ENCODE measurements at places on chromosomes 11 and 22.

DNA sequence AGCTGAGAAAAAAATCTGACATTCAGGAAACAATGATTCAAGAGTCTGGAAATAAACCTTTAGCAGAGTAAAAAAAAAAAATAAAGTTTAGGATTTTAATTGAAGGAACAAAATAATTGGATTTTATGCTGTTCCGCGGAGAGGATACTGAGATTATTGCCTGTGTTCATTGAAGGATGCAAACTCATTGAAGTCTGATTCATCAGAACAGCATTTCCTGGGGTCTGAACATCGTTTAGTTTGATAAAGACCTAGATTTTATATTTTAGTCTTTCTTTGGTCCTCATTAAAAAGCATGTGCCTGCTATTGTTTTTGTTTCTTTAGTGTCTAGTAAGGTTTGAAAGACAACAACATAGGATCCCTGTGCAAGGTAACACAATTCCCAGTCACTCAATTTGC is 4.5 kb downstream of the TLCD5 start:
- no peak for DNase-seq

DNA sequence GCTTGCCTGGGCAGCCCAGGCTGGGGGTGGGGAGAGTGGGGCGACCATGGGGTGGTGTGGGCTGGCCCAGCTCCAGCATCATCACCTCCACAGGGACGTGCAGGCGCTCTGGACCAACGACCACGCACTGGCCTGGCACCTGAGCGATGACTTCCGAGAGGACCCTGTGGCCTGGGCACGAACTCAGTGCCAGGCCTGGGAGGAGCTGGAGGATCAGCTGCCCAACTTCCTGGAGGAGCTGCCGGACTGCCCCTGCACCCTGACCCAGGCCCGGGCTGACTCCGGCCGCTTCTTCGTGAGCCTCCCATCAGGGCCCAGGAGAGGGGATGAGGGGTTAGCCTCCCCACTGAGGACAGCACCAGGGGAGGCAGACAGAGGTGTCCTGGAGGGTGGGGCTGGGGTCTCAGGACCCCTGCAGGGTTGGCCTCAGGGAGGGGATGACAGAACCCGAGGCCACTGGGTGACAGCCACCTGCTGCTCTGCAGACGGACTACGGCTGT is 3.8 kb downstream of the SUSD2 start:
- no peak for DNase-seq

- DNase-seq, result no peak
Measured at GRCh38 chr22:27450448-27450847, 351.1 kb downstream of the MN1 start.

DNA sequence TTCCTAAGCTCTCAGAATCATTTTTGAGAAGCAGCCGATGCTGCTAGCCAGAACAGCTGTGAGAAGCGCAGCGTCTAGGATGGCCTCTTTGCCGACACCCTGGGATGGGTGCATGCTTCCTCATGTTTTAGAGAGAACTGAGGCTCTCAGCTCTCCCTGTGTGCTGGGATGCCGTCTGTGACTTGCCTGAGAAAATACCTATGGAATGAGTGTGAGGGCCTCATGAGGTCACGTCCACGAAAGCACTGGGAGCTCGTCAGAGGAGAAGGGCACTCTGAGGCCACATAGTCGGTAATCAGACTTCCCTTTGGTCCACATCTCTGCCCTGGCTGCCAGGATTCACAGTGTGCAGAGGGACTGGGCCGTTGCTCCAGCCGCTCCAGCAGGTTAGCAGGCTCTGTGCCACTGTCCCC is 54.7 kb downstream of the MICAL3 start:
- no peak for DNase-seq

GRCh38 chr11:31237819-31238760 is 131.4 kb downstream of the DCDC1 start:
- DNase-seq, result no peak

DNA sequence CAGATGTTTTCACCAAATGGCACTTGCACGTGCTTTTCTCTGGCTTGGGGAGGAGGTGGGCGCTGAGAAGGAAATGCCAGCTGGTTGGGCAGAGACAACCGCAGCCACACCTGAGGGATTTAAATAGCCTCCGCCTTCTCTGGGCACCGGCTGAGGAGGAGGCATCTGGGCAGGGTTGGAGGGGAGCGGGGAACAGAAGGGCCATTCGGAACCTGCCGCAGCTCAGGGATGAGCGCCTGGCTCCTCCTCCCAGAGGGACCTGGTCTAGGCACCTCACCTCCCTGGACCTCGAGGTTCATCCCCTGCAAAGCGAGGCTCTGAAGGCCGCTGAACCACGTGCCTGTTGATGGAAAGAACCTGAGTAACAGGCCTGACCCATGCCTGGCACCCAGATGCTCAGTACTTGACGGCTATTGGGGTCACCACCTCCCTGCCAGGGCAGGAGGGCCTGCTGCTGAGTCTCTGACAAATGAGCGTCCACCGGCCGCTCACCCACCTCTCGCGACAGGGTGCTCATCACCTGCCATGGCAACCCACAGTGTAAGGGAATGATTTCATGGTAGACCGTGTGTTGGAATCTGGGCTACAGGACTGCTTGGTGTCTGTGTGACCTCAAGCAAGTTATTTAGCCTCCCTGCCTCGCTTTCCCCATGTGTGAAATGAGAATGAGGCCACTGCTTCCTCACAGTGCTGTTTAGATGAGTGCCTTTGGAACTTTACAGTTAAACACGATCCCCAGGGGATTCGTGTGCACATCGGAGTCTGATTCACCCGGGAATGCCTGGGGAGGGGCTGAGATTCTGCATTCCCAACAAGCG is 2.0 kb upstream of the KDELR3 start:
- DNase-seq, result no peak

GRCh38 chr11:39690856-39691255 is 1768.6 kb downstream of the LRRC4C start:
- DNase-seq, result no peak

GRCh38 chr22:17802822-17803221 is 28.6 kb upstream of the BID start:
- no peak for DNase-seq

DNA sequence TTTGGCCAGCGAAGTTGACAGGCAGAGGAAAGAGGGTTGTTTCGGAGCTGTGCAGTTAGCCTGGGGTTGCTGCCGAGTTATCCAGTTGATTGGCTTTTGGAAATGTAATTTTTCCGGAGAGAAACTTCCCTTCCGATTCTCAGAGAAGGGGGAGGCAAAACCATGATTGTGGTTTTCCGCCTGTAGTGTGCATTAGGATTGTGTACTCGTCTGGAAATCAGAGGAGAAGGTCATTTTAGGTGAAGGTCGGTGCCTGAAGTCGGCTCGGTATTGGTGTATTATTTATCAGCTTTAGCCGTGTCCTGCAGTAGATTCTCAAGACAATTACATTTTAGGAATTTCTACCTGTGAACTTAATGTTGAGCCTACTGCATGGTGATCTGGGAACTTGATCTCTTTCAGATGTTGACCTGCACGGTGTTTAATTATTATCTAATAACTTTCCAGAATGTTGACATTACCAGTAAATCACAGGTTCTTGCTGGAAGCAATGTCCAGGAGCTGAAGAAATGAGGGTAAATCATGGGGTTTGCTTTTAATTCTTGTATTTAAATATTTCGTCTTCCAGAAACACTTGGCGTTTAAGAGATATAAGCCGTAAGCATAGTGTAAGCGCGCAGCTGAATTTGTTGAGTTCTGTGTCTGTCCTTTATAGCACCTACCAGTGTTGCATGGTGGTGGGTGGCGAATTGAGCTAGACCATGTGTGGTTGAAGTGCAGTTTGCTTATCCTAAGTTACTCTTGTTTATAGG is 1.3 kb downstream of the ARHGEF12 start:
- no peak for DNase-seq

DNA sequence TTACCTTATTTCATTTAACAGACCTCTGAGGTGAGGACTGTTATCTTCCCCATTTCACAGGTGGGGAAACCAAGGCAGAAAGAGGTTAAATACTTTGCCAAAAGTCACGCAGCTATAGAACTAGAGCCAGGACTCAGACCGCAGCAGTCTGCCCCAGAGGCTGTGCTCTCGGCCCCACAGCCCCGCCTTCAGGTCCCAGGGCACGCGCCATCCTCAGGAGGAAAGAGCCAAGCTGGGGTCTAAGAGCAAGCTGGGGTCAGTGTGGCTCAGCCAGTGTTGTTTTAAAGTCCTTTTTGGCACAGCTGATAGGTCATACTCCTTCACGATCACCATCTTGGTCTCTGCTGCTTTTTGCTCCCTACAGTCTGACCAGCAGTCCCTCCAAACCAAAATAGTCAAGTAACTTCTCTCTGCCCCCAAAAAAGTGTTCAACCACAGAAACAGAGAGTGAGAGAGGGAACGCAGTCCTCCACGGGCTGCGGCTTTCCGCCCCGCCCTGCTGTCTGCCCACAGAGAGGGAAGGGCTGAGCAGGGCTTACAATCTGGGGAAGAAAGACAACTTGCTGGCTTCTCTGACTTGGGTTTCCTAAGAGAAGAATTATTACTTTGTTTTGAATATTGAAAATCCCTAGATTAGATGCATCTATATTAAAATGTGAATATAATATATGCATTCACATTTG is 137.2 kb upstream of the OPCML start:
- DNase-seq, result no peak

DNA sequence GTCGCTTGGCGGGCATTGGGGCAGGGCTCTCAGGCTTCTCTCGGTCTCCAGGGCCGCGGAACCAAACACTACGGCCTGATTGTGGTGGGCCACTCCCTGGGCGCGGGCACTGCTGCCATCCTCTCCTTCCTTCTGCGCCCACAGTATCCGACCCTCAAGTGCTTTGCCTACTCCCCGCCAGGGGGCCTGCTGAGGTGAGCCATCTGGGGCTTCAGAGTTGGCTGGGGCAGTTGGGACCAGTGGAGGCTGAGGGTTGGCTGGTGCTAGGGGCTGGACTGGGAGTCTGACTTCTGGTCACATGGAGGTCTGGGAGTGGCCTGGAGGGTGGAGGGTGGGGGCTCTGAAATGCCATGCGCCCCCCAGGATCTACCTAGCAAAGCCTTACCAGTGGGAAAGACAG is 15.3 kb upstream of the MYRF start:
- no peak for DNase-seq

- no peak for DNase-seq
Measured at GRCh38 chr11:23079382-23079813, 219.1 kb upstream of the CCDC179 start.

- no peak for DNase-seq
Measured at GRCh38 chr11:118245936-118246562, 6.1 kb downstream of the MPZL3 start.

DNA sequence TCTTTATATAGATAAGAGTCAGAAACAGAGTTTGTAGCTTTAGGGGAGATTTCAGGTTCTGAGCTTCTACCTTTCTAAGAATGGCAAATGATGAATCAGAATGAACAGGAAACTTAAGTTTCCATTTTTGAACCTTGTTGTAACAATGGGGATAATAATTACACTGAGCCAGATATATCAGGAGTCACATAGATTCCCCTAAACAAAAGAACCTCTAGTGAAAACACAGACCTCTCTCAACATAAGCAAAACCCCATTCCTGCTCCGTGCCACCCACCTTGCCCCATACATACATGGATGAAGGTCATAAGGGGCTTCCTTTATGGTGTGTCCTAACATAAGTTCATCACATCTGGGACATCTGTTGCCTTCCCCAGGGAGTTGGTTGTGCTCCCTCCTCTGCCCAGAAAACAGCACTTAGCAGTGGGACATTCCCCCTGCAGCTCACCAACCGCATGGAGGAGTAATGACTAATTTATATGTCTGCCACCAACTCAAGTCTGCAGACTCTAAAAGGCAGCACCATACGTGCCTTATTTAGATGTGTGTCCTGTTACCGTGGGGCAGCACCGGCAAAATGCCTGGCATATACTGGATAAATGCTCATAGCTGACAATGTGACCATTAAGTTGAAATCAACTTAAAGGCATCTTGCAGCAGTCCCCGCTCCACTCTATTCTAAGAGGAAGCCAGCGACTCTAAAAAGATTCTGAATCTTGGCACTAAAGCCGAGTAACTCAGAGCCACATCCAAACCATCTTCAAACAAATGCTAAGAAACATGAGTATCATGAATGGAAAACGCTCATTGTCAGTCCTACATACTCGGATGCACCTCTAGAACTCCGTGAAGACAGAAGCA is 8.0 kb downstream of the JAML start:
- DNase-seq, result no peak

- no peak for DNase-seq
Measured at GRCh38 chr22:30169002-30169401, 77.6 kb downstream of the LIF start.

DNA sequence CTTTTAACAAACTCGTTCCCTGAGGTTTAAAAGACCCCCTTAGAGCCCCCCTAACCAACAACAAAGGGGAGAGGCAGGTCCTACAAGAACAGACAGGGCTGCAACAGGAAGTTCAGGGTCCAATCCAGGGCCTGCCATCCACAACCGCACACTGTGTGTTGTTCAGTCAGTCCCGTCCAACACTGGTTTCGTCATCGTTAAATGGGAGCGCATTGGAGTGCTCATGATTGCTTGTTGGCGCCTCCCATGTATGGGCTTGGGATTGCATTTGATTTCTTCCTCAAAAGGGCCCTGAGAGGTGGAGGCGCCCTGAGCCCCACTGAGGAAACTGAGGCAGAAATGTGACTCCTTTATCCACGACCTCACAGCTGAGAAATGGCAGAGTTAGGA is 174.1 kb downstream of the MN1 start:
- no peak for DNase-seq

DNA sequence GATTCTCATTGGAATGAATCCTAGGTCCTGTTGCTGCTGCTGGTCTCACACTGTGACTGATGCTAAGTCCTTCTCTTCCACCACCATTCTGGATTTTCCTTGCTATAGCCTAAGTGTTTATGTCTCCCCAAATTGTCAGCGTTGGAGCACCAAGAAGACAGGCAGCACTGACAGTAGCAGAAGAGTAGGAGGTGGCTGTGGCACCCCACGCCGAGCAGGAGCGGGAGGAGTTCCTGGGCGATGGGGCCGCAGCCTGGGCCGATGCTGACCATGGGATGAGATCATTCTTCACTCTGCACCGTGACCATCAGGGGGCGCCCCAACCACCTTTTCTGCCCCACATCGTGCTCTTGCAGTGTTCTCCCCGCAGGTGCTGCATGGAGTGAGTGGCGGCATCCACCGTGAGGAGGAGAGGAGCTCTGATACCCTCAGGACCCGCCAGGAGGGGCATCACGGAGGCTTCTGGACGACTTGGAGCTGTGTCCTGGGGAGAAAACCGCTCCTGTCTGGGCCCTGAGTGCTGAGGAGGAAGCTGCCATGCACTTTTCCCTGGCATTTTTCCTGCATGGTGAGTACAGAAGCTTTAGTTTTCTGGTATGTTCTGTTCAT is 57.0 kb downstream of the LRRC74B start:
- DNase-seq, result peak; percentile 31

DNA sequence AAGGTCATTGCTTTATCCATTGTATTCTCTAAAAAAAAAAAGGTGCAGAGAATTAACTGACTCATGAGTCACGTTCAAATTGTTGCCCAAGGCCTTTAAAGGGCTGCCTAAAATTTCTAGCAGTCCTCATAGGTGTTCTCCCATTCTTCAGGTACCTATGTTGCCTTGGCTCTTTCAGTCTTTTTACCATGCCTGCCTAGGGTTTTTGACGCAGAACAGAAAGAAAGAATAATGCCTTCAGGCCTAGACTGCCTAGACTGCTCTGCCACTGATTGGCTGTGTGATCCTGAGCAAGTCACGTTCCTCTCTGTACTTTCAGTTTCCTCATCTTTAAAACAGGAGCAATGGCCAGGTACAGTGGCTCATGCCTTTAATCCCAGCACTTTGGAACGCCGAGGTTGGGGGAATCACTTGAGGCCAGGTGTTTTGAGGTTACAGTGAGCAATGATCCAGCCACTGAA is 21.5 kb downstream of the CTSC start:
- DNase-seq, result no peak

Data from activated CD8-positive, alpha-beta memory T cell treated with anti-CD3 and anti-CD28 coated beads for 4 hours (primary cell).